ENCODE measurements at places on chromosomes 1 and 21.

DNA sequence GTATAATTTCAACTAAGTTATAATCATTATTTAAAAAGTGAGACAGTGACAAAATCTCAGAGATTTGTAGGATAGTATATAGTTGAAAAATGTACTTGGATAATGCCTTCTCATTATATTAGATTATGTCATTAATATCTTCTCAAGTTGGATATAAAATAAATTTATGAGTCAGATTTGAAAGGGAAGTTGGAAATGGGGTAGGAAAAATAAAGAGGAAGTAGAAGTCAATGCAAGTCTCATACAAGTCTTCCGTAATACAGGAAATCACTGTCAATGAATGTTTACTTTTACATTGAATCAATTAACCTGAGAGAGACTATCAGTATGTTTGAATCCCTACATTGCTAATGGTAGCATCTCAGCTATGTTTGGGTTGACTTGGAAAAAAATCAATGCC is 16.2 kb upstream of the RNPC3 start:
- no peak for DNase-seq

GRCh38 chr1:193181985-193182384 is 4.4 kb downstream of the B3GALT2 start:
- no peak for DNase-seq

DNA sequence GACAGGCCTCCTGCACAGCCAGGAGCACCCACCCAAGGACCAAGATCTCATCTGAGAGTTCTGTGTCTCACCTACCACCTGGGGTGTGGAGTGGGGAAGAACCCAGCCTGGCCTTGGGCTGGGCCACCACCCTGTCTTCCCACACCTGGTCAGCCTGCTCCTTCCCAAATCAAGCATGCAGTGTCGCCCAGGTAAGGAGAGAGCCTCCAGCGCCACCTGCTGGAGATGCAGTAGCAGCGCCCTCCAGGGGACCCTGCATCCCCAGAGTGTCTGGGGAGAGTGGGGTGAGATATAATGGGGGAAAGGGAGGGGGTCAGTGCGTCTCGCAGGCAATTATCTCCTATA is 32.3 kb downstream of the KIAA2013 start:
- peak; percentile 29 for DNase-seq

GRCh38 chr1:65992165-65992821 is 199.6 kb downstream of the PDE4B start:
- DNase-seq: no peak

GRCh38 chr1:180536821-180537372 is 21.9 kb upstream of the OVAAL start:
- no peak for DNase-seq

GRCh38 chr1:23103001-23103889 is 65.4 kb downstream of the LUZP1 start:
- no peak for DNase-seq

DNA sequence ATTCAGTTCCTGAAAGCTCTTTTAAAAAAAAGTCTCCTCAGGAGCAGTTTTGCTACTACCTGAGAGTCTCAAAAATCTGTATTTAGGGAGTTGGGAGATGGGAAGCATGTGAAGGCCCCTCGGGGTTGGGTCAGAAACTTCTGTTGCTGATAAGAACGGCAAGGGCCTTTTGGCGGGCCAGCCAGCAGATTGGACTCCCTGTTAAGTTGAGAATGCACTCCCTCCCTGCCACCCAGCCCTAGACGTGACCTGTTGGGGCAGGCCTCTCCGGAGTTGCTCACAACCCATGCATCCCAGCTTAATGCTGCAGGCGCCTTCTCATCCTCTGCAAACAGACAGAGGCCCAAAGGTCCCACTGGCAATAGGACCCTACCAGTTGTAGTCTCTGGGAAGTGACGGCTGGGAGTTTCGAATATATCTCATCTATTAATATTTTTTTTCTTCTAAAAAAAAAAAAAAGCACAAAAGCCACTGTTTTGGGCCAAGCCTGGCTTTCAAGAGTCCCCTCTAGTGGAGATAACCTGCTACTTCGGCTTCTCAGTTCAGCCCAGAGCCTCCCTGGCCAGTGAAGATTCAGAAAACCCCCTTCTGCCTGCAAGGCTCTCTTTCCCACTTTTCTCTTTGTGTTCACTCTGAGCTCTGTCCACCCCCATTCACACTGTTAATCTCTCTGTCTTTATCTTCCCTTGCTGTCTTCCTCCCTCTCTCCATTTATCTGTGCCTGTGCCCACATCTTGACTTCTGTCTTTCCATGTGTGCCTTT is 5.3 kb downstream of the PLXNA2 start:
- DNase-seq: no peak

DNA sequence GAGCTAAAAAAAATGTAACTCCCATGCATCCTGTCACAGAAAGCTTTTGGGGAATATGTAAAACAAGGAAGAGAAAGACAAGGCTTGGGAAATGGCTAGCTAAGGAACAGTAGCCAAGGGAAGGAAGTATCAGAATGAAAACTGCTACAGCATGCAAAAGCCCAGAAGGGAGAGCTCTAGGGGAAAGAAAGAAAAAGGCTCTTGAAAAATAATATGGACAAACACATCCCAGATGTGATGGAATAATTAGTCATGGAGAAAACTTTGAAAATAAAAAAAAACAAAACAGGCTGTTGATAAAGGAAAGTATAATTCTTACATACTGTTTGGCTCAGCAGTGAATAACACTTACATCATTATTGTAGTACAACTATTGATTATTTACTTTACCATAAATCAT is 47.9 kb upstream of the VCAM1 start:
- no peak for DNase-seq

GRCh38 chr1:37983546-37983945 is 6.3 kb downstream of the SF3A3 start:
- DNase-seq: no peak

- DNase-seq: peak; percentile 17
These were observed 10.9 kb downstream of the OLIG2 start for GRCh38 chr21:33036430-33037162.

- no peak for DNase-seq
These were observed 3.8 kb downstream of the ATP8B2 start for GRCh38 chr1:154329152-154329521.

DNA sequence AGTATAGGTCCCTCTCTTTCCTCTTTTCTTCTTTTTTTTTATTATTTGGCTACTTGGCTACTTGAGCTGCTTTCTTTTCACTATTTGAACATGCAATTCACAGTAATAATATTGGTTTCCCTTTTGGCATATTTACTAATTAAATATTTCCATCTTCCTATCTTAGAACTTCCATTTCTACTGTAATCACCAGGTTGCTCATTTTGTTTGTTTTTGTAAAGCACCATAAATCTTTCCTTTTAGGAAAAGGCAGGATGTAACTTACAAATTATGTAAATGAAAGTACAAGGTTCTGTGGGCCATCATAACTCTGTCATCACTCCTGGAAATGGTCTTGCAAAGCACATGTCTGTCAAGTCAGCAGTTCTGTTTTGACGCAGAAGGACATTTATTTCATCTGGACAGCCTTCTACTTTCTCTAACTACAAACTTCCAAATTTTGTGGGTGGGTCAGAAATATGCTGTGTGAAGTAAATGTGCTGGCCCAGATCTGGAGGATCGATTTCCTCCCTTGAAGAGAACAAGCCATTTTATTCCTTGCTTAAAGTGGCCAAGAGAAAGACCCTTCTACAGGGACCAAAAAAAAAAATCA is 71.7 kb upstream of the TNFSF18 start:
- no peak for DNase-seq

DNA sequence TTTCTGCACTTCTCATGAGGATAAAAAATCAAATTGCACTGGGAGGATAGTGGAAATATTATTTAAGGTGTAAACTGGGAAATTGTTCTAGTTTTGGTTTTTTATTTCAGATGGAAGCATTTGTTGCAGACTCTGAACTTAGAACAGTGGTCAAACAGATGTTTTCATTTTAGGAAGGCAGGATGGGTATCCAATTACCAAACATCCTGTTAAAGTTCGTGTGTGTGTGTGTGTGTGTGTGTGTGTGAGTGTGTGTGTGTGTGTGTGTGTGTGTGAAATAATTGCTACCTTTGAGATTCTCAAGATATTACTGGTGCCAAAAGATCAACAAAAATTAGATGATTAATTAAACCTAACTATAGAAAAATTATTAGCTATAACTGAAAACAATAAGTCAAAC is 24.3 kb upstream of the DUSP10 start:
- no peak for DNase-seq

GRCh38 chr1:19260211-19261138 is 8.9 kb downstream of the MRTO4 start:
- no peak for DNase-seq

GRCh38 chr1:228013131-228013934 is 6.5 kb downstream of the WNT3A start:
- no peak for DNase-seq

DNA sequence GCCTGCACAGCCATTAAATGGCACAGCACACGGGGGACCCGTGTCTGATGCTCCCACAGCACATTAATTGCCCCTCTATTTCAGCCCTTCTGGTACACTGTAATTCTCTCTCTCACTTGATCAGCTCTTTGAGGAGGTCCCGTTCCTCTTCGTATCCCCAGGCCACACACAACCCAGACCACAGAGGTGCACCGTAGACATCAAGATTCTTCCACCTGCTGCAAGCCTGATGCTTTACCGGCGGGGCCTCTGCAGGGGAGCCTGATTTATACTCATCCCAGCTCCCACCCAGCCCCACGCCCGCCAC is 759 bp downstream of the SMYD3 start:
- no peak for DNase-seq

- DNase-seq: no peak
These were observed 53.1 kb downstream of the MYOM3 start for GRCh38 chr1:24058671-24059455.

- no peak for DNase-seq
These were observed 31.9 kb downstream of the SLC1A7 start for GRCh38 chr1:53110370-53111072.

DNA sequence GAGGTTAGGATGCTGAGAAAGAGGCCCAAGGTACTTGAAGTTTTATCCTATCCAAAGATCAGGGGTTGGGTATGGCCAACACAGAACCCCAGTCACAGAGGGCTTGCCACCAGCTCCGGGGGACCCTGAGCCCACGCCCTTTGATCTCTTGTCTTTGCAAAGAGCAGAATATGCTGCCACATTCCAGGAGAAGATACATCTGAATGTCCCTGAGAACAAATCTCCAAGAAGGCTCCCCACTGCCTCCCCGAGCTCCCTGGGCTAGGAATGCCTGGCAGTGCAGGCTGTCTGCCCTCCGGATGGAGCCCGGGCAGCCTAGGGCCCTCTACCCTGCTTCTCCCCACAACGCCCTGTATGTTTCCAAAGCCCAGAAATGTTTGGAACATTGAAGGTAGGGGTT is 49.2 kb downstream of the AJAP1 start:
- no peak for DNase-seq

GRCh38 chr1:186958520-186958919 is 129.8 kb downstream of the PLA2G4A start:
- DNase-seq: no peak

DNA sequence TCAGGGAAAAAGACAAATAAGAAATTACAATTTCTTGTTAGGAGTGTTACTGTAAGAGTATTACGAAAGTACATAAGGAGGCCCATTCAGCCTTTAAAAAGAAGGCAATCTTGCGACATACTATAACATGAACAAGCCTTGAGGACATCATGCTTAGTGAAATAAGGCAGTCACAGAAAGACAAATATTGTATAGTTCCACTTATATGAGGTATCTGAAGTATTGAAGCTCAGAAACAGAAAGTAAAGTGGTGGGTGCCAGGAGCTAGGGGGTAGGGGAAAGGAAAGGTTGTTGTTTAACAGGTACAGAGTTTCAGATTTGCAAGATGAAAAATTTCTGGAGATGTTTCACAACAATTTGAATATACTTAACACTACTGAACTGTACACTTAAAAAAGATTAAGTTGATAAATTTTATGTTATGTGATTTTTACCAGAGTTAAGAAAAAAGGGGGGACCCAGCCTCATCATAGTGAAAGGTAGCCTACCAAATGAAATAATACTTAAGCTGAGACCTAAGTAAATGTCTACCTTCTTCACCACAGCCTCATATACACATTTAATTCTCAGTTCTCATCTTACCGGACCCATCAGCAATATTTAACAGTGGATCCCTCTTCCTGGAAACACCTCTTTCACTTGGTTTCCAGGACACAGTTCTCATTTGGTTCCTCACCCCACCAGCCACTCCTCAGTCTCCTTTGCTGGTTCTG is 19.5 kb downstream of the USP24 start:
- no peak for DNase-seq

GRCh38 chr1:214259353-214259977 is 21.5 kb upstream of the SMYD2 start:
- DNase-seq: no peak

GRCh38 chr1:55931081-55931940 is 648.1 kb downstream of the PLPP3 start:
- no peak for DNase-seq

DNA sequence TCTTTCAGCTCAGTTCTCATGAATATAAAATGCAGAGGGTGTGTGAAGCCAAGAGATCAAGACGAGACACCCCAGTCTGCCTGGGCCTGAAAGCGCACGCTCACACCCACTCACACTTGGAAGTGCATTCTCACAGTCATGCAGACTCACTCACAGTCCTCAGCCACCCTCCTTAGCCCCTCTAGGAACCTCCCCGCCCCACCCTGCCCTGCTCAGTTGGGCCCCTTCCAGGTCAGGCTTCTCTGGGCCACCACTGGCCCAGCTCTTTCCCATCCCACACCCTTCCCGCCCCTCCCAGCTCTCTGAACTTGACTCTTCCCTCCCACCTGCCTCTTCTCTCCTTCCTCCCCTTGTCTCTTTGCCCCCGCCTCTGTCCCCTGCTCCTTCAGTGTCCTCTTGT is 93.8 kb downstream of the EPHB2 start:
- no peak for DNase-seq

GRCh38 chr1:194598098-194598497 is 1411.7 kb upstream of the B3GALT2 start:
- DNase-seq: no peak

GRCh38 chr1:247936415-247936814 is 11.7 kb downstream of the OR2AJ1 start:
- no peak for DNase-seq

GRCh38 chr1:247528812-247529474 is 7.3 kb downstream of the OR2C3 start:
- no peak for DNase-seq

DNA sequence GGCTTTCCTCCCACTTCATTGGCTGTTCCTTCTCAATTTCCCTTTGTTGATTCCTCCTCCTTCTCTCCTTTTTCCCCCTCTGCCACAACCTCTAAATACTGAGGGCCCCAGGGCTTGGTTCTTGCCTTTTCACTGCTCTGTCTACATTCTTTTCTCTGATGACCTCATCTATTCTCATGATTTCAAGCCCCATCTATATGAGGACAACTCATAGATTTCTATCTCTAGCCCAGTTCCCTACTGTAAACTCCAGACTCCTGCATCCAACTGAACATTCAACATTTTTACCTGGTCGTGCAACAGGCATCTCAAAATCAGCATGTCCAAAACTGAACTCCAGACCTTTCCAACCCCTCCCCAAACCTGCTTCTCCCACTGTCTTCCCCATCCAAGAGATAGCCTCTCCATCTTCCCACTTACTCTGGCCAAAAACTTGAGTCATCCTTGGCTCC is 11.5 kb upstream of the SLC9A1 start:
- DNase-seq: no peak

GRCh38 chr1:68916221-68916902 is 419.5 kb upstream of the DEPDC1 start:
- no peak for DNase-seq

Data from stimulated activated CD8-positive, alpha-beta memory T cell treated with anti-CD3 and anti-CD28 coated beads, Interleukin-4, amount 100 ng/mL, for 4 hours (primary cell).